ENCODE measurements at places on chromosomes 3 and 15.

DNA sequence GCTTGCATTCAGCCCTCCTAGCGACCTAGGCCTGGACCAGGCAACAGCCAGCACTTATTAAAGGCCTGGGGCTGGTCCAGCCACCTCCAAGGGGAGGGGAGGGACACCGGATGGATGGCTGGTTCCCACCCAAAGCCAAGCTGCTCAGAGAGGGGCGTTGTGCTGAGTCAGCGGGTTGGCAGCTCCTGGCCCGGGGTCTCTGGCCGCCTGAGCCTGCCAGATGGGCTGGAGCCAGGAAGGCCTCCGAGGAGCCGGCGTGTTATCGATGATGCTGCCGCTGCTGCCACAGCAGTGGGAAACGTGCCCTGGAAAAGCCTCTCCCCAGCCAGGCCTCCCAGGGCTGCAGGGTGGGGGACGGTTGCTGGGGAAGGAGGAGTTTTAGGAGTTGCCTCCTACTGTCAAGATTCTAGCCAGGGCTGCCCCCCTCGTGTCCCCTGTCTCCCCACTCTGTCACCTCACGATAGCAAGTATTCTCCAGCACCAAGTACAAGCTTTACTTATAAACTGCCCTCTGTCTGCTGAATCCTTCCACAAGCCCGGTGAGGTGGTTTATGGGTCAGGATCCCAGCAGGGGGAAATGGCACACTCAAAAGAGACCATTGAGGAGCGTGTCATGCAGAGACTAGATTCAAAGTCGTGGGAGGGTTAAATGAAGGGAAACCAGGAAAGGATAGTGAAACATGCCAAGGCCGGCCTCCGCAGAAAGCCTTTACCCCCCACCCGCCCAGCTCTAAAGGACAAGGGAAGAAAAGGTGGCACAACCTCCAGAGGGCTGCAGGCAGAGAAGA, 43.2 kb upstream of the TSEN2 start:
- no peak for DNase-seq

DNA sequence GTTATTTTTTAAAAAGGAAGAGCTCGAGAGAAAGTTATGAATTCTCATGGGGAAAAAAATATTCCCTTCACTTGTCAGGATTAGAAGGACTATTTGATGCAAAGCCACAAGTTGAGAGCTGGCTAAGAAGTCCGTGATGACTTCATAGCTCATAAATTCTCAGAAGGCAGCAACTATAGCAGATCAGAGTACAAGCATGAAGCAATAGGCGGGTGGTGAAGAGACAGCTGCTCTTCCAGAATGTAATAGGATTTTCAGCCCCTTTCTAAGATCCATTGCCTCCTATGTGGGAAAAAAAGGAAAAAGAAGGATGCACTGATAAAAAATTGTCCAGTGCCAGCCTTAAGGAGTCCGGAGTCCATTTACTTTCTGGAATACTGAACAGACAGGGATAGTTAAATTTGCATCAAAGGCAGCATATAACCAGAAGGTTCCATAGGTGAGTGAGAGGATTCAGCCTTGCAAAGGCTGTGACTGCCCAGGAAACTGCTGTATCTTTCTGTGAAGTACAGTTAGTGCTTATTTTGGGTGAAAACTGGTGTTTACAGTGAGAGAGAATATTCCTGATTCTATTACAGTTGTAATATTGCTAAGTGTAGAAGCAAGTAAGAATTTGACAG, 929.5 kb upstream of the ALCAM start:
- no peak for DNase-seq

DNA sequence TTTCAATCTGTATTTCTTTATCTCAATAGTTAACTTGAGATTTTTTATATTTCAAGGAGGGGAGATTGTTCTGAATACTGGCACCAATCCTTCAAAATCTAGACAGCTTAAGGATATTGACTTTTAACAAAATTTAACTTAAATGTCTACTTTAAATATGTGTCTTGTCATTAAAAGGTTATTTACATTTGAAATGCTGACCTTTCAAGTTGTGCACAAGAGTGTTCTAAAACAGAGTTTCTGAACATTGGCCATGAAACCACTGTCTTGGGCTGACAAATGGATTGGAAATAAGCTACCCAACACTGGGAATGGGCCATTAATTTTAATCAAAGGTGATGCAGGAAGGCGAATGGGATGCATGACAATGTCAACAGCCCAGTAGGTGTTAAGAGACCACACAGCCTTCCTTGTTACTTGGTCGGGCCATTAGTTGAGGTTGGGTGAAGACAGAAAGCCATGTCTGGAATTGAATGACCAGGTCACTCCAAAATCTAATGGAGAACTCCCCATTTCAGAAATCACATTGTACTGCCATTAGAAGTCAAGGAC, 128.5 kb downstream of the CDIN1 start:
- DNase-seq: no peak

DNA sequence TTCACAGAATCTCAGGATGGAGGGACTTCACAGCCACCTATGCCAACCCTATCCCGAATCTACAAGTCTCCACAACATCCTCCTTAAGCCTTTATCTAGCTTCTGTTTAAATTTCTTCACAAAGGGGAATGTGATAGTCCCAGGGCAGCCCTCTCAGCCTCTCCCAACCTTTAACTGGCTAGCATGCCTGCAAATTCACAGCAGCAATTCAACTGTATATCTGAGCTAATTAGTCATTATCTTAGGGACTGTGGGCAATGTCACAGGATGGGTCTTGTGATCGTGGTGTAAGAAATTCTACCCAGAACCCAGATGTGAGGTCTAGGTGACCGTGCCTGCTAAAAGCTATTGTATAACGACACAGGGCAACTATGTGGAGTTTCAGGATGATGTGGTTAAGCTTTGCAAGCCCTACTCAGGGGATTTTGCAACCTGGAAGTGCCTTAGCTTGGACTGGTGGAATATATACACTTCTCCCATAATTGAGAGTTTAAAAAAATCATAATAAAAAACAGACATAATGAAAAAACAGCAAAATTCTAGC, 65.5 kb upstream of the FBN1 start:
- DNase-seq: no peak

- no peak for DNase-seq
These were observed 111.6 kb downstream of the KBTBD8 start for GRCh38 chr3:67109651-67110204.

- DNase-seq: peak; percentile 12
These were observed 67.3 kb downstream of the MORC1 start for GRCh38 chr3:109050591-109051167.

- DNase-seq: no peak
These were observed 920.7 kb downstream of the SQOR start for GRCh38 chr15:46555547-46555946.

DNA sequence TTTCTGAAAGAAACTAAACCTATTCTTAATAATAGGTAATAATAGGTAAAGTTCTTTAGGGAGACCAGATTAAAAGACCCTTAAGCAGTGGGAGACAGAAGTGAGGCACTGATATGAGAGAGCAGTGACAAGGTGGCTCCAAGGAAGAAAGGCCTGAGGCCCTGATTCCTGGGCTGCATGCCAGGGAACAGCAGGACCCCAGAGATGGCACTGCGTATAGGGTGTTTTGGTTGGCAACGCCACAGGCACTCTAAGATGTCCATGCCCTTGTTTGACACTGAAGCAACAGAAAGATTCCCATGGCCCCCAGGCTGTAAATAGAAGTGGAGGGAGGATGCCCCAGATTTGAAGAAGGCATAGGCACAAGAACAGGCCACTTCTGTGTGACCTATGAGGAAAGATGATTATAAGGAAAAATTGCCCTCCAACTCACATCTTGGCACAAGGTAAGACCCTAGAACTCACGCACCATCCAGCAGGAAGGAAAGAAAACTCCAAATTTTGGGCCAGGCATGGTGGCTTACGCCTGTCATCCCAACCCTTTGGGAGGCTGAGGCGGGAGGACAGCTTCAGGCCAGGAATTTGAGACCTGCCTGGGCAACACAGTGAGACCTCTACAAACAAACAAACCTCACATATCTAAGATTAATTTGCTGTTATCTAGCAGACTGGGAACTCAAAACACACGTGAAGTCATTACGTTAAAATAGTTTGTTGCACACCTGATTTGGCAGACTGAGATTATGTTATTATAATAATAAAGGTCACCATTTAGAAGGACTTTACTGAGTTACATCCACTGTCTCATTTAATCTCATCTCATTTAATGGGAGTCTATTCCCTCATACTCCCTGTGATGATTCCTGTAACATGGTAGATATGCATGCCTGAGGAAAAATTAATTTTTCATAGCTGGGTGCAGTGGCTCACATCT, 10.5 kb upstream of the BLM start:
- no peak for DNase-seq

- DNase-seq: no peak
These were observed 490.9 kb downstream of the ZBBX start for GRCh38 chr3:166889241-166889640.

GRCh38 chr3:60045686-60046085, 995.9 kb upstream of the CFAP20DC start:
- DNase-seq: no peak

GRCh38 chr15:24858737-24859601, 95.8 kb upstream of the SNRPN start:
- DNase-seq: no peak

- no peak for DNase-seq
These were observed 22.7 kb downstream of the CTNNB1 start for GRCh38 chr3:41222012-41222411.

GRCh38 chr3:63955830-63956545, 43.8 kb upstream of the SCAANT1 start:
- DNase-seq: no peak

- no peak for DNase-seq
These were observed 84.5 kb downstream of the MEGF11 start for GRCh38 chr15:66169023-66169422.

DNA sequence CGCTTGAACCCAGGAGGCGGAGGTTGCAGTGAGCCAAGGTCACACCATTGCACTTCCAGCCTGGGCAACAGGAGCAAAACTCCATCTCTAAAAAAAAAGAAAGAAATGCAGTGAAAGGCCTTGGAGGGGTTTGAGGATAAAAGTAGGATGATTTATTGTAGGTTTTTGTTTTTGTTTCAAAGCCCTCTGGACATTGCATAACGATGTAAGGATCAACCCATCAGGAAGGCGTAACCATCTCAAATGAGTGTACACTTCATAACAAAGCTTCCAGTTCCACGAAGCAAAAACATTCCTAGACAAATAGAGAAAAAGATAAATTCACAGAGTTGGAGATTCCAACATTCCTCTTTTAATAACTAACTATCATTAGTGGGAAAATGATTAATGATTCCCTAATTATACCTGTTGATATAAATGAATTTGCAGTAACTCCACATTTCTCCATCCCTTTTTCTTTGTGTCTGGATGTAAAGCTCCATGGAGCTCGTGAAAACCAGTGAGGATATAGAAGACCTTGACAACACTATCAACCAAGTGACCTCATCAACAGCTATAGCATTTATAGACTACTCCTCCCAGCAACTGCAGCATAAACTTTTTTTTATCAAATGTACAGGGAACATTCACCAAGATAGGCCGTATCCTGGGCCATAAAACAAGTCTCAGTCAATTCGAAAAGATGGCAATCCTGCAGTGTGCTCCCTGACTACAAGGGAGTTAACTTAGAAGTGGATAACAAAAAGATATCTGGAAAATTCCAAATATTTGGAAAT, 48.7 kb upstream of the PPP4R2 start:
- DNase-seq: no peak

DNA sequence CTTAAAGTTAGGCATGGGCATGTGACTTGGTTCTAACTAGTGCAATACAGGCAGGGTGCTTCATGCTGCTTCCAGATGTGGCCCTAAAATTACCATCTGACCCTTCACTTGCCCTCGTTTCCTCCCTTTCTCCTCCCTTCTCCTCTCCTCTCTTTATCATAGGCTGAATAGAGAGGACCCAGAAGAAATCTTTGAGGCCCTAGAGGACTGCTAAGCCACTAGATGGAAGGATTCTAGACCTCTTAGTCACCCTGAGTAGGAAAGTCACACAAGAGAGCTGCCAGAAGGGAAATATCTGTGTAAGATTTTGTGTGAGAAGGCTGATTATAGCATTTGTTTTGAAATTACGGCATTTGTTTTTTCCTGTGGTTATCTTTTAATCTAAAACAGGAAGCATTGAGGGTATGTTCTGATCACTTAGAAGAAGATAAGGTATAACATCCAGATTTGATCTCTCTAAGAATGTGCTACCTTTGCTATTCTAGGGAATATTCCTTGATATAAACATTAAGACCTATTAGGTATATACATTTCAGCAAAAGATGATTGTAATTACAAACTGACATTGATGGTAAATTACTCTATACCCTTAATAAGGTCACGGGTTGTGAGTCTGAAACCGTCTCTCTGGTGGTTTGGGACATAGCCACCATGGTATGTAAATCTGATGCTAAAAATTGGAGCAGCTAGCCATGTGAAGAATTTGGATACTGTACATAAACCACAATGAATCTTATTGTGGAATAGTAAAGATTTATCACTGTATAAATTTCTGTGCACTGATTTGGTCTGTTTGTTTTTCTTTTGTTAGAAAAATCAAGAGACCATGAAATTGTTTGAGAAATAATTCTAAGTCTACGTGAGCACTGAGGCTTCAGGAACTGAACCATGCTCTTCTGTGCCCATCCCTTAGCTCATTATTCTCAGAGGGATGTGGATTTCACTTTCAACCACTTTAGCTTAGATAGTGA, 84.1 kb downstream of the TP63 start:
- peak; percentile 33 for DNase-seq

DNA sequence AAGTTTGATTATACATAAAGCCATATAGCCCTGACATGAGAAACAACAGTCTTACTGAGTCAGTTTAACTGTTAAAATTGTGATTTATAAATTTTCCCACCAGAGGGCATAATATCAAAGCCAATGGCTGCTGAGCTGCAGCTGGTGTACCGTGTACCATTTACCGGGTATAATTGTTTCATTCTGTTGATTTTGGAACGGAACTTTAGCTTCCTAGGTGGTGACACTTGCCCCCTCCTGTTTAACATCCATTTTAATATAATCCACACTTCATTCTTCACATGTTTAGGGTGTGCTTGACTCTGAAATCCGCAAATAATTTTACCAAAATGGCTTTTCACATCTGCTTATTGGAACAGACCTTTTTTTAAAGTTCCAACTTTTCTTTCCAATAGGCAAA, 72.8 kb downstream of the SLC9A9 start:
- DNase-seq: peak; percentile 23

GRCh38 chr3:156135921-156136638, 15.7 kb downstream of the KCNAB1 start:
- DNase-seq: no peak

DNA sequence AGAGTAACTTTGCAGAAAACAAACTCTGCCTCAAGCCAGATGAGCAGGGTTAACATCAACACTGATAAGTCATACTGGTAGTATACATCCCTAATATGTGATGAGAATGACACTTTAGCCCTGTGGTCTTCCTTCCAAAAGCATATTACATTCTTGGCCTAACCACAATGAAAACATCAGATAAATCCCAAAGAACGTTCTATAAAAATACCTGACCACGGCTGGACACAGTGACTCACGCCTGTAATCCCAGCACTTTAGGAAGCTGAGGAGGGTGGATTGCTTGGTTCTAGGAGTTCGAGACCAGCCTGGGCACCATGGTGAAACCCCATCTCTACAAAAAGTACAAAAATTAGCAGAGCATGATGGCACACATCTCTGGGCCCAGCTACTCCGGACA, 4.7 kb downstream of the TMCC1 start:
- DNase-seq: peak; percentile 68
